Glomerular endothelial cell (primary cell): ENCODE measurements at places on chromosomes 4 and X. TPM values are rescaled to one million over a fixed set of nuclear protein-coding genes. Genes with fewer than 3 reads are reported as not detected.

Gene MAMLD1
- total RNA-seq = 3.6 and 4.9 TPM in 2 replicates

Gene RAB40A
- total RNA-seq = 0.12 TPM in 1 of 2 replicates, not detected in the other

Gene TMSB15C
- 3.5 and 13.8 TPM in 2 replicates for total RNA-seq

DNA sequence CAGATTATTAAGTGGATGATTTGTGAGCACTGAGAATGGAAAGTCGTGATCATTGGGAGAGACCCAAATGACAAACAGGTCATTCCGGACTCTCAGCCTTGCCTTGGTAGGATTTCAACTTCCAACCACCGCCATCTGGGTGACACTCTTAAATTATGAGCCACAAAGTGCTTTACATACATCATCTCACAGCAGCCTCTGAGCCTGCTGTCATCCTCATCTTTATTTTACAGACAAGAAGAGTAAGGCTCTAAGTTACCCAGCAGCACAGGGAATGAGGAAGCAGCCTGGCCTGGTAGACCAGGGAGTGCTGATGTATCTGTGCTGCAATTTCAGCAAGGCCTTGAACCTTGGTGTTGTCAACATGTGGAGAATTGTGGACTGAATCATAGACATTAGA lies 105.8 kb upstream of the TRIM2 start:
- no peak for DNase-seq

DNA sequence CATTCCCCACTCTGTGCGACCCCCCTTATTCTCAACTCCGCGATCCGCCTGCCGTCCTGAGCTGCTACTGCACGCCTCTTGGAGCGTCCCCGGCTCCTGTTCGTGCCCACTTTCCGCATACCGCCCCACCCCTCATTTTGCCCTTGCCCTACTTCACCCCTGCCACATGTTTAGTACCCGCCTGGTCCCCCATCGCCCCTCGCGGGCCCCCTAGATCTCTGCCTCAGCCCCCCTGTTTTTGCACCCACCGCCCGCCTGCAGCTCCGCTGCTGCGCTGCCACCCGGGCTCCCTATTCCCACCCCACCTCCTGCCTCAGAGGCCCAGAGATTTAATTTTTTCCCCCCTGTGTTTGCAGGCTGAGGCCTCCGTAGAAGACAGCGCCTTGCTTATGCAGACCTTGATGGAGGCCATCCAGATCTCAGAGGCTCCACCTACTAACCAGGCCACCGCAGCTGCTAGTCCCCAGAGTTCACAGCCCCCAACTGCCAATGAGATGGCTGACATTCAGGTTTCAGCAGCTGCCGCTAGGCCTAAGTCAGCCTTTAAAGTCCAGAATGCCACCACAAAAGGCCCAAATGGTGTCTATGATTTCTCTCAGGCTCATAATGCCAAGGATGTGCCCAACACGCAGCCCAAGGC lies 1.4 kb downstream of the MAGED1 start:
- DNase-seq = no peak

DNA sequence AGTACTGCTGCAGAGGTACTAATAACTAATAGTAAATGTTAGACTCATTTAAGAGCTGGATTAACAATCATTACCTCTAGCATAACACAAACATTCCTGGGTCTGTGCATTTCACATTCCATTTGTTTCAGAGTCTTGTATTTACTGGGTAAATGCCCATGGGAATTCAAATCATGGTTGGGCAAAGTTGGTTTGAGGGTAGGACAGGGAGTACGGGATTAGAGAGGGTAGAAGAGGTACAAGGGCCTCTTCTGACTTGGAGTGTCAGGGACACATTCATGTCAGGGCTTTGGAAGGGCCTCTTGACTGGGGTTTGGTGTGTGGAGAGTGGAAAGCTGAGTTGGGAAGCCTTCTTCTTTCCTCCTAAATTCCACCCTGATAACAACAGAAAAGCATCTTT lies 65.9 kb downstream of the WWC2 start:
- no peak for DNase-seq

- DNase-seq = no peak
Measured at GRCh38 chrX:70042399-70043371, 7.1 kb downstream of the AWAT2 start.

DNA sequence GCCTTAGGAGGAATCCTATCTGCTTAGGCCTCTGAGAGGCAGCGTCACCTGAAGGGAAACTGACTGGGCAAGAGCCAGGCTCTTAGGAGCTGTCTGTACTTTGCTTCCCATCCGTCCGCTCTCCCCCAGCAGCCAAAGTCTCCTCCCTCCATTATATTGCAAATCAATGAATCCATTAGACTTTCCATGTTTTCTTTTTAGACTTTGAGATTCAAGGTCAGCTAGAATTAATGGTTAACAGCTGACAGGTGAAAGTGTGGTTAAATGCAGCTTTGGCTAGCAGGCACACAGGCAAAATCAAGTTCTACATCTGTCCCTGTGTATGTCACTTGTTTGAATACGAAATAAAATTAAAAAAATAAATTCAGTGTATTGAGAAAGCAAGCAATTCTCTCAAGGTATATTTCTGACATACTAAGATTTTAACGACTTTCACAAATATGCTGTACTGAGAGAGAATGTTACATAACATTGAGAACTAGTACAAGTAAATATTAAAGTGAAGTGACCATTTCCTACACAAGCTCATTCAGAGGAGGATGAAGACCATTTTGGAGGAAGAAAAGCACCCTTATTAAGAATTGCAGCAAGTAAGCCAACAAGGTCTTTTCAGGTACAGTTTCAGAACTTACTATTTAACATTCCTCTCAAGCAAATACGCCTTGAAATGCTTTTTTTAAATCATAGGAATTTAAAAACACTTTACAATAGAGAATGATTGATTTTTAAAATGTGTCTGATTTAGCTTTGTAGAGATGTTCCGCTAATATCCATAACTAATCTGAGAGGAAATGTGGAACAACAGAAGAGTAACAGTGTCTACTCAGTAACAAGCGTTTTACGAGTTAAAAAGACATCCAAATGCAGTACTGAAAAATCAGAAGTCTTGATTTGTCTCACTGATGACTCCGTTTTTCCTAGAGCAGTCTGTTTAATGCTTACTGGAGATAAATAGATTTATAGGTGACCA lies at the start of gene F11:
TSS of gene F11 (plus strand) at position 507 of the 970 bp plus-strand sequence. CDS start 948 bp downstream, outside the sequence.
- no peak for DNase-seq
